ENCODE measurements at places on chromosomes 6 and 20.

DNA sequence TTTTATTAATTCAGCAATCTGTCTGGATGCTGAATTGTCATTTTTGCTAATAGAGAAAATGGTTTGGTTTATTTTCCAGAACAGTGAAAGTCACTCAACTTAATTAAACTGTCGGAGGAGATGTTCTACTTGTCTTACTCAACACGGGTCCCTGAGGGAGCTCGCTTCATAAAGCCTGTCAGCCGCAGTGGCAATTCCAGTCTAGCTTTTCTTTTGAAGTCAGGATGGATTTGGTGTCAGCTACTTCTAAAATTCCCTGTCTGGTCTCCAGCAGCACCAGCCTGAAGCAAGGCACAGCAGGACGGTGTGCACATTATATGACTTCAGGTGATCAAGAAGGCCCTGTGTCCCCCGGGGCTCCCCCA, 261.5 kb downstream of the SLC24A3 start:
- no peak for DNase-seq

DNA sequence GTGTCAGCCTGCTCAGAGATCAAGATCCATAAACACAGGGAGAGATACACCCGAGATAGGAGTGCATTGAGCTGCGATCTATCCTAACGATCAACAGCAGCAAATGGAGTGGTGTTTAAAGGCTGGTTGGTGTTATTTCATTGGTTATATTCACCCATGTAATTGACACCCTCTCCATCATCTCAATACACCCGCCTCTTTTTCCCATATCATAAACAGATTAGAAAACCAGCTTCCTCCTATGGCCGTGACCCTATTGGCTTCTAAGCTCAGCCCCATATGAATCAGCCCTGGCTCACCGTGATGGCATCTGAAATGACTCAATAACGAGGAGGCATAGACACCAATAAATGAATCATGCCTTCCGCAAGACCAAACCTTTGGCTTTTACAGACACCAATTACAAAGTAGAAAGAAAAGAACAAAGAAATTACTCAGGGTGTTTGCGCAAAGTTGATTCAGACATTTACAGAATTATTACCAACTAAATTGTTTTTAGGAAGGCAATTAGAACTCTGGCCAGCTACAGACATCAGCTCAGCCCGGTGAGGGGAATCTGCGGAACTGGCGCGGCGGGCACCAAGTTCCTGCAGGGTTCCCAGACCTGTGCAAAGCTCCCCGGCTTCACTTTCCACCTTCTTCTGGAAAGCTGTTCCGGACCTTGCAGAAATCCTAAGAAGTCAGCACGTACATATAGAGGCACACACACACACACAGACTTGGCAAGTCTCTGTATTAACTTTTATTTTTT, 11.5 kb downstream of the PMEPA1 start:
- peak; percentile 90 for DNase-seq

- peak; percentile 8 for DNase-seq
Measured at GRCh38 chr6:41894366-41895299, 542 bp downstream of the USP49 start.

DNA sequence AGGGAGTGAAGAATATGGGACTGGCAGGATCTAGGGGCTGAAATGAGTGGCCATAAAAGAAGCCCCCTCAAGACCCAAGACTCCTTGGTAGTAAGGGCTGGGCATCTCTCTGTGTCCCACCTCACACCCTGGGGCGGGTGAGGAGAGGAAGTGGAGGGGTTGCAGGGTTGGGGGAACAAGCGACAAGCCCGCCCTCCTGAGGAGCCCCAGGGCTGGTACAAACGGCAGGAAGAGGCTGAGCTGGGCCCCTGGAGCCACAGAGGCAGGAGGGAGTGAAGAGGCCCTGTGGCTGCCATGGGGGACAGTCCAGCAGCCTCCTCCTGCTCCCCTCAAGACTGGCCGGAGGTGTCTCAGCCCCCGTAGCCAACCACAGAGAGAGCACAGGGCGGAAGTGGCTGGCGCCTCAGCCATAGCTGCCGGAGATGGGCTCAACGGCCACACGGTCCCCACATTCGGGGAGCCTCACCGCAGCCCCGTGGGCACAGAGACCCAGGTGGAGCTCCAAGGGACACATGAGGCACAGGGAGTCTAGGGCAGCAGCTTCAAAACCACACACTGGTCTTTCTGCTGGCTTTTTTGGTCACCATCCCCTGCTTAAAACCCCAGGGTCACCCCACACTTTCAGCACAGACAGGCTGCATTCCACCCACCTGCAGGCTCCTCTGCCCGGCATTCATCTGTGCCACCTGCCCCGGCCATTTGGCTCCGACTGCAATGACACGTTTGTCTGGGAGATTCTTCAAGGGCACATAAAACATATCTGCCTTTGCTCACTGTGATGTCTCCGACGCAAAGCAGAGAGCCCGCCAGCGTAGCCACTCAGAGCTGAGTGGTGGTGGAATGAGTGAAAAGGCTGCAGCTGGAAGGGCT, 524 bp downstream of the C20orf203 start:
- no peak for DNase-seq

DNA sequence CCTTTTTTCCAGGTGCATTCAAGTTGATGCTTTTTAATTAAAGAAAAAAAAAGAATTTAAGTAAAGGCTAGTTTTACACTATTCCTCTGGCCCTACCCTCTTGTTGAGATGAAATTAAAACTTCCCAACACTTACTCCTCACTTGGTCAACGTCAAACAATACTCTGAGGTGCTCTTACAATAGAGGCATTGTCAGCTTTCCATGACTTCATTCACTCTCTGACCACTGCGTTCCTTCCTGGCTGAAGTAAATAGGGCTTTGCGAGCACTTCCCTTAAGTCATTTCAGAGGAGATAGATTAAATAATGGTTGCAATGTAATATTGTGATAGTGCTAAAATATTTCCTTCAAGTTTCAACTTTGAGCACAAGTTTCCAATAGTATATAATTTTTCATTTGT, 229.8 kb upstream of the CEP162 start:
- DNase-seq, result peak; percentile 59

DNA sequence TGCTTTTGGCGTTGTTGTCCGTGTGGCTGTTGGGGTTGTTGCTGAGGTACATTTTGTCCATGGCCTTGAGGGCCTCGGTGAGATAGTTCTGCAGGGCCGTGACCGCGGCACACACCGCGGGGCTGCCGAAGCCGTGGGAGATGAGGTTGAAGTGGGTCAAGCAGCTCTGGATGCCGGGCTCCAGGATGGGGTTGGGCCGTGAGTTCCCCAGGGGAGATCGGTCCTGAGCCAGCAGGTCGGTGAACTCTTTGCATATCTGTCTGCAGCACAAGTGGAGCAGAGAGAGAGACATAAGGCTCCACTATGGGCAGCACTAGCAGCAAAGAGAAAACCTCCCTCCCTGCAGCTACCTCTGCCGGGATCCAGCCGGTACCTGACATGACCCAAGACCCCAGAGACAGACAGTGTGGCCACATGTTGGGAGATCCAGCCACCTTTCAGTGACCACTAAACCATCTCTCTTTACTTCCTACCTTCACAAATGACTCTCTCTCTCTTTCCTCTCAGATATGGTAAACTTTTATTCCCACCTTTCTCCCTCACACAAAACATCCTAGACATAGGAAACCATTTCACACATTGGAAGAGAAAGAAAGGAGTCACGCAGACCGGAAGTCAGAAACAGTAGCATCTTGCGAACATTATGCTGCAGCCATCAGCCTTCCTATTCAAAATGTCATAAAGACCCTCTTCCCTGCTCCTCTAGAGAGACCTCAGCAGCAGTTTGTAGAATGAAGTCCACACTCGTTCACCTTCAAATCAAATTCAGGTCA, 16.2 kb downstream of the TFAP2A start:
- DNase-seq, result no peak

- no peak for DNase-seq
Measured at GRCh38 chr6:158907931-158908330, 88.8 kb upstream of the EZR start.

DNA sequence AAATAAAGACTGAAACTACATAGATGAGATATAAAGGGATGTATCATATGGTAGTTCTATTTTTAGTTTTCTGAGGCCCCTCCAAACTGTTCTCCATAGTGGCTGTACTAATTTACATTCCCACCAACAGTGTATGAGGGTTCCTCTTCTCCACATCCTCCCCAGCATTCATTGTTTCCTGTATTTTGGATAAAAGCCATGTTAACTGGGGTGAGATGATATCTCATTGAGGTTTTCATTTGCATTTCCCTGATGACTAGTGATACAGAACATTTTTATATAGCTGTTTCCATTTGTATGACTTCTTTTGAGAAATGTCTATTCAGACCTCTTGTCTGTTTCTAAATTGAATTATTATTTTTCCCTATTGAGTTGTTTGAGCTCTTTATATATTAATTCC, 229.3 kb downstream of the RFPL4B start:
- DNase-seq, result no peak
